ENCODE measurements at places on chromosomes 1 and 21. TPM values are rescaled to one million over a fixed set of nuclear protein-coding genes. Genes with fewer than 3 reads are reported as not detected.

DNA sequence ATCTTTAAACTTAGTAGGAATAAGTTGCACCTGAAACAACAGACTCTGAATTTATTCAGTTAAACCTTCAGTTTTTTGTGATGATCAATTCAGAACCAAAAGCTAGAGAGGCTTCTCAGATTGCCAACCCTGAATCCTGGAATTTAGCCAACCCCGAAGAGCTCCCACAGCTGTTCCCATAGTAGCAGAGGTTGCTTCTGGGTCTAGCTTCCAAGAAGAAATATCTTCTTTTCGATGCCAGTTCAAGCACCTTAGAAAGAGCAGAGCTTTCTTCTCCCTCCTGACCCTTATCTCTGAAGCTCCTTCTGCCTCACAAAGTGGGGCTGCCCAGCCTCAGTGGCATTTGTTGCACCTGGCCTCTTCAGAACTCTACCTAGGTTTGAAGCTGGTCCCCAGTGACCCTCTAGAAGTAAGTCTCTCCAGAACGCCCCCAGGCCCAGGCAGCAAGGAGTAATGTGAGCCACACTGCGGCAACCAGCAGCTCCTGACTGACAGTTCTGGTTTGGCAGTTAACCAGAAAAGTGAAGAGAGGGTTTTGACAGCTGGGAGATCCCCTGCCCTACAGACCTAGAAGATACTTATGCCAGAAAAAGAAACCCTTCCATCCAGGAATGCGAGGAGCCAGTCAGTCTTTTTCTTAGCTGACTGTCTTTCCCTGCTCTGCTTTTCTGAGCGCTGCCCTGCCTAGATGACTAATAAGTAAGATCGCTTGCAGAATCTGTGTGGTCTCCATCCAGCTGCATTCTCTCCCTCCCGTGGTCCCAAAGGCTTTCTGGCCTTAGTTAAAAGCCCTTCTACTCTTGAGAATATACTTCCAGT lies 165.9 kb downstream of the ADGRL4 start:
- no peak overlapping the region for H3K4me3 ChIP-seq
- no peaks in the 10 kb centered on the region for H3K27me3 ChIP-seq
- H3K36me3 ChIP-seq, result no peaks in the 10 kb centered on the region
- H3K4me1 ChIP-seq, result peaks cover 10% of the 10 kb centered on the region
- DNase-seq, result no peak

Gene LRRC39
- total RNA-seq, result 0.68 TPM

GRCh38 chr1:53073287-53073686 lies 11.3 kb downstream of the PODN start:
- no peak overlapping the region for H3K27ac ChIP-seq
- H3K27me3 ChIP-seq, result no peaks in the 10 kb centered on the region
- DNase-seq, result no peak
- no peaks in the 10 kb centered on the region for H3K36me3 ChIP-seq
- no peaks in the 10 kb centered on the region for H3K4me1 ChIP-seq

DNA sequence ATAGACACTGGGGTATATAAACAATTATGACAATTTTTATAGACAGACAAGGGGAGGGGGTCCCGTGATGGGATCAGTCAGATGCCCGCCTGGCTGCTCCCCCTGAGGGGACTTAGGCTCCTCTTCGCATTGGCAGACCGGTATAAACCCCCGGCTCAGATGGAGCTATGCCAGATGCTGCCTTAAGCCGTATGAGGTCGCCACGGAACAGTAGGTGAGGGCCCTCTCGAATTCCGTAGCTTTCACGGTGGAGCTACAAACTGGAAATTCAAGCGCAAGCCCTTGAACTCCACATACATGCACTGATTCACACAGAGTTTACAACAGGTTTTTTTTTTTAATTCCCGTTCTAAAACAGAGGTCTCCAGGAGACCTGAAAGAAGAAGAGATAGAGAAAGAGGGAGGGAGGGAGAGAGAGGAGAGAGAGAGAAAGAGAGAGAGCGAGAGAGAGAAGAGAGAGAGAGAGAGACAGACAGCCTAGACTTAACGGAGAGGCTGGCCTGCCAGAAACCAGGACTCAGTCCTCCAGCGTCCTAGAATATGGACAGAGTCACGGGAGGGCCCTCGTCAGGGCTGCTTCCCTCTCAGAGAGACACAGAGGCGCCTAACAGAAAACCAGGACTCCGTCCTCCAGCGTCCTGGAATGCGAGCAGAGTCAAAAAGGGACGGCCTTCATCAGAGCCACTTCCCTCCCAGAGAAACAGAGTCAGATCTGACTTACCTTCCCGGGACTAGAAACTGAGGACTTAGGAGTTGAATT lies 24.4 kb upstream of the TMEM54 start:
- no peaks in the 10 kb centered on the region for H3K36me3 ChIP-seq
- peaks cover 14% of the 10 kb centered on the region for H3K4me1 ChIP-seq
- no peak overlapping the region for H3K27ac ChIP-seq
- peak overlapping the region; percentile 16 for H3K4me3 ChIP-seq

GRCh38 chr21:32626621-32627196 lies 14.5 kb upstream of the CFAP298 start:
- H3K4me3 ChIP-seq, result no peak overlapping the region
- H3K27me3 ChIP-seq, result peaks cover 5% of the 10 kb centered on the region
- no peak for DNase-seq

- H3K27ac ChIP-seq, result no peak overlapping the region
- no peaks in the 10 kb centered on the region for H3K36me3 ChIP-seq
- no peaks in the 10 kb centered on the region for H3K4me1 ChIP-seq
- no peak overlapping the region for H3K4me3 ChIP-seq
These were observed 15.4 kb downstream of the NGF start for GRCh38 chr1:115322631-115323030.

Gene HRNR
- not detected for total RNA-seq

Gene MCOLN2
- 60.6 TPM for total RNA-seq

DNA sequence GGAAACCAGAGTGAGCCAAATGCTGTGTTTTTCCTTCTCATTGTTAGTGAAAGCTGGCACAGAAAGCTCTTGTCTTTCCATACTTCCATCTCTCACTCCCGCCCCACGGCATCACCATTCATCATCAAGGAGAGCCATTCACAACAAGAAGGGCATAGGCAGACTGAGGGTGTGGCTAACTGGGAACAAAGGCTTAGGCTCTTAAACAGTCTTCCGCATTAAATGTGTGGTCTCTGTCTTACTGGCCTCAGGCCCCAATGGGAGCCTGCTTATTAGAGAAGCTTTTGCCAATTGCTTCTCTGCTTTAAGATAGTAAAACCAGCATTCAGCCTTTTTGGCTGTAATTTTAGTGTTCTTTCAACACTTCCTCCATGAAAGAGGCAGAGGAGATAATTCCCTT lies 51.4 kb downstream of the TNFSF18 start:
- no peak overlapping the region for H3K27ac ChIP-seq
- no peak overlapping the region for H3K4me3 ChIP-seq
- no peaks in the 10 kb centered on the region for H3K4me1 ChIP-seq
- DNase-seq, result no peak
- H3K27me3 ChIP-seq, result no peaks in the 10 kb centered on the region
- peaks cover 5% of the 10 kb centered on the region for H3K36me3 ChIP-seq

DNA sequence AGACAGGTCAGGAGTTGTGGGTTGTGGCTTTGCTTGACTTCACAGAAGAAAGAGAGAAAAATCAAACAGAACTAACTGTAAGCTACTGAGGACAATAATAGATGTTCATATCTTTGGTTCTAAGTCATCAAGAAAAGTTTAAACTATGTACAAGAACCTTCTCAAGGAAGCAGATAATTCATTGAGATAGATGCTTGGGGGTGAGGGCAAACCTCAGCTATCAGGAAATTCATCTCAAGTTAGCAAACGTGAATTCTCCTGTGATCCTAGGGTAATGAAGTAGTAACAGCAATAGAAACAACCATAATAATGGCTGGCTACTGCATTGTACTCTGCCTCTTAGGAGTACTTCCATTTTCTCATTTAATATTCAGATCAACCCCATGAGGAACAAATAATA lies 506.2 kb downstream of the PLPP3 start:
- H3K27me3 ChIP-seq, result no peaks in the 10 kb centered on the region
- H3K4me3 ChIP-seq, result no peak overlapping the region
- H3K4me1 ChIP-seq, result no peaks in the 10 kb centered on the region
- no peak overlapping the region for H3K27ac ChIP-seq
- no peaks in the 10 kb centered on the region for H3K36me3 ChIP-seq

All from activated CD8-positive, alpha-beta memory T cell treated with anti-CD3 and anti-CD28 coated beads, Interleukin-2, amount 10 ng/mL, durations not matched to agents 7 days and 5 days (primary cell).